ENCODE measurements at places on chromosomes 4 and X.
A peak's percentile ranks its signal among the peaks of the same experiment; 100 is the strongest.

DNA sequence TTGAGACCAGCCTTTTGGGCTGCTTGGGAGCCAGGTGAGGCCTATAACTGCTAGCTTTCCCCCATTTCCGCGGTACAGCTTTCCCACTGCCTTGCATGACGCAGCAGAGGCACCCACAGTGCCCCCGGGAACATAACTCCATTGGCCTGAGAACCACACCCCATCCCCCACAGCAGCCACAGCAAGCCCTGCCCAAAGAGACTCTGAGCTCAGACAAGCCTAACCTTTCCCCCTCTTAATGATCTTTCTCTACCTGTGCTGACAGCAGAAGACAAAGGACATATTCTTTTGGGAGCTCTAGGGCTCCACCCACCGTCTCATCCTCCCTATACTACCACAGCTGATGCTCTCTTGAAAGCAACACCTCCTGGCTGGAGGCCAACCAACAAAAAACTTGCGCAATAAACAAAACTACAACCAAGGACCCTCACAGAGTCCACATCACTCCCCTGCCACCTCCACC lies 114.8 kb downstream of the FANCB start:
- no peak for DNase-seq

- DNase-seq: peak; percentile 26
Observed at GRCh38 chrX:31136144-31136611, 64.3 kb upstream of the FTHL17 start.

- DNase-seq: peak; percentile 11
Observed at GRCh38 chr4:124541652-124542420, 170.7 kb downstream of the ANKRD50 start.

GRCh38 chr4:117134386-117134785 lies 49.0 kb upstream of the TRAM1L1 start:
- DNase-seq: peak; percentile 87

DNA sequence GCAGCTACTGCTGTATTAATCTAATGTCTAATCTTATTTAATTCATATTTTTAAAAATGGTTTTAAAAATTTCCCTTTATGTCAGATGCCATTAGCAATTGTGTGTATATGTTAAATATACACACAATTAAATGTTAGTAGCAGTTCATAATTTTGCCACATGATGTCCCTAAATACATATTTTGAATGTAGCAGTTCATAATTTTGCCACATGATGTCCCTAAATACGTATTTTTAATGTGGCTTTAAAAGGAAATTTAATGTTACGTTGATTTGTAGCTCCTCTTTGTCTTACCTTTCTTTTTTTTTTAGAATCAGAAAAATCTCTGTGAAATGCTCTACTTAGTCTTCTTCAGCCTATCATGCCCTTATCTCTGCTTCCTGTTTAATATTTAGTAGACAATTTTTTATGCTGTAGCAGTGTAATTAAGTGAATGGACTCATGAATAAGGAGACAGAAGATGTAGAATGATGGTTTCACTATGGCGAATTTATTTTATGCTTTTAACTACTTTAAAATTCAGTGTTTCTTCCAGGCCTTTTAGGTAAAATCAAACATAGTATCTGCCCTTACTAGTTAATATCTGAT lies 26.1 kb downstream of the RBM46 start:
- peak; percentile 85 for DNase-seq

GRCh38 chr4:161188578-161188977 lies 975.2 kb downstream of the FSTL5 start:
- DNase-seq: no peak

DNA sequence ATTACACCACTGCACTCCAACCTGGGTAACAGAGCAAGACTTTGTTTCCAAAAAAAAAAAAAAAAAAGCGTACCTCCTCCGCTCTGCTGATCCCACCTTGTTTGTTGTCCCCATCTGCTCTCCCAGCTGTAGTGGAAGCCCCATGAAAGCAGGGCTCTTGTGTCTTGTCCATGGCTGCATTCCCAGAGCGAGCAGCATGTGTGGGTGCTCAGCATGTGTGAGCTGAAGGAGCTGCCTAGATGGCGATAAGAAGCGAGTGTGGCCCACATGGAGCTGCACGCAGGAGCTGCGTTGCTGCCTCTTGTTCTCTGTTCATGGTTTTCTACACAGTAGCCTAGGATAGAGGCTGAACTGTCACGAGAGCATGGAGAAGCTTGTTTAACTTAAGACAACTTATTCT lies 12.4 kb downstream of the NSD2 start:
- DNase-seq: no peak

GRCh38 chr4:78768452-78769180 lies 7.5 kb upstream of the BMP2K start:
- DNase-seq: no peak

DNA sequence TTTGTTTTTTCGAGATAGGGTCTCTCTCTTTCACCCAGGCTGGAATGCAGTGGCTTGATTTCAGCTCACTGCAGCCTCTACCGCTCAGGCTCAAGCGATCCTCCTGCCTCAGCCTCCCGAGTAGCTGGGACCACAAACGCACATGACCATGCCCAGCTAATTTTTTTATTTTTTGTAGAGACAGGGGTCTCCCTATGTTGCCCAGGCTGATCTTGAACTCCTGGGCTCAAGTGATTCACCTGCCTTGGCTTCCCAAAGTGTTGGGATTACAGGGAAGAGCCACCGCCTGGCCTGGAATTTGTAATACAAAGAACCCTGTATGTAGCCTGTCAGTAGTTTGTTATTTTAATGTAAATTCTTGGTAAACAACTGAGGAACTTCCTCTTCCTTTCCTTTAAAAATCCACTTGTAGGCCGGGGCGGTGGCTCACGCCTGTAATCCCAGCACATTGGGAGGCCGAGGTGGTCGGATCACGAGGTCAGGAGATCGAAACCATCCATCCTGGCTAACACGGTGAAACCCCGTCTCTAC lies 119.5 kb downstream of the PHKA2 start:
- DNase-seq: no peak

DNA sequence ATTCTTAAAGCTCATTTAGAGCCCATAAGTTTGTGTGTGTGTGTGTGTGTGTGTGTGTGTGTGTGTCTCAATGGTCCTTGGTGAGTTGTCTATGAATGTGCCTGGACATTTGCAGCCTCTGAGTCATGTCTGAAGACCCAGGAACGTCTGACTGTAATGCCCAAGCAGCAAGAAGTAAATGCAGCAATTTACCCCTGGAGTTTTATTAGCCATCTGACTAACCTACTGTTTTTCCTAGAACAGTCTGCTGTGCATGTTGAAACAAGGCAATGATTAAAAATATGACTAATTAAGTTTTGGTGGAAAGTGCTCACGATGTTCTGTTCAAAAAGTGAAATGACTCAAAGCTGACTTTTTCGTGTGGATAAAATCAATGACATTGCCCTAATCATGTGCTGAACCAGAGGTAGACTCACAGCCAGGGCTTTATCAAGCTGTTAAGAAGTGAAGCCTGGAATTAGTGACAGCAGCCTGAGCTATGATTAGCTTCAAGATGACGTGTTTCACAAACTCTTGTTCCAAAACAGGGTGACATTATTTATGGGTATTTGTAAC lies 201.6 kb downstream of the CPE start:
- DNase-seq: no peak

DNA sequence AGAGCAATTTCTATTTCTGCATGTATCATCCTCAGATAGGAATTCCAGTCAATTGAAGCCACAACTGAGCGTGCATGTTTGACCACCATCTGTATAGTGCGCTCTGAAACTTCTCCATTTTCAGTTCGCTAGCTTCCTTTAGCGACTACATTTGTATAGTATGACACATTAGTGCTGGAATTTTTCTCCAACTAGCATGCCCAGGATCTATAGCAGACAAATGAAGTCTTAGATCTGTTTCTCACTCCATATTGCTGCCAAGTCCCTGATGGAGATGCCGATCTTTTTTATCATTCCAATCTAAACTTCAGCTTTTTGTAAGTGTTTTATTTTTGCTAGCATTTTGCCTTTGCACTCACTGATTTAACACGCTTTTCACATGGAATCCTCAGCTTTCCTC lies 774.8 kb upstream of the TENM3 start:
- no peak for DNase-seq

DNA sequence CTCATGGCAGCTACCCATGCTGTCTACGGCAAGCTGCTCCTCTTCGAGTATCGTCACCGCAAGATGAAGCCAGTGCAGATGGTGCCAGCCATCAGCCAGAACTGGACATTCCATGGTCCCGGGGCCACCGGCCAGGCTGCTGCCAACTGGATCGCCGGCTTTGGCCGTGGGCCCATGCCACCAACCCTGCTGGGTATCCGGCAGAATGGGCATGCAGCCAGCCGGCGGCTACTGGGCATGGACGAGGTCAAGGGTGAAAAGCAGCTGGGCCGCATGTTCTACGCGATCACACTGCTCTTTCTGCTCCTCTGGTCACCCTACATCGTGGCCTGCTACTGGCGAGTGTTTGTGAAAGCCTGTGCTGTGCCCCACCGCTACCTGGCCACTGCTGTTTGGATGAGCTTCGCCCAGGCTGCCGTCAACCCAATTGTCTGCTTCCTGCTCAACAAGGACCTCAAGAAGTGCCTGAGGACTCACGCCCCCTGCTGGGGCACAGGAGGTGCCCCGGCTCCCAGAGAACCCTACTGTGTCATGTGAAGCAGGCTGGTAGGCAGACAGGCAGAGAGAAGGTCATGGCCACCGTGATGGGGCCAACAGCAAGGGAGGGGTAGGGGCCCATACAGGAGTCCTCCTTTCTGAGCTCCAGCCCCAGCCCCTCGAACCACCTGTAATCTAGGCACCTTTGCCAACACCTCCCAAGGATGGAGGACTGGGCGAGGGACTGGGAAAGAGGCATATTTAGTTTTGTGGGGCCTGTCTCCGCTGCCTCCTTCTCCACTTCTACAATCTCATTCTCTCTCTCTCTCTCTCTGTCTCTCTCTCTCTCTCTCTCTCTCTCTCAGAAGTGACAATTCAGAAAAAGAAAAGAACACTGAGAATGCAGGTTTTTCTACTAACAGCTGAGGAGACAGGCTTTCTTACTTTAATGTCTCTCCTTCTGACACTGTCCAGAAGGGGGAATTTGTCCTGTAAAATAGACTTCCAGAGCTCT lies 4.7 kb upstream of the TSPYL2 start:
- DNase-seq: peak; percentile 31

- no peak for DNase-seq
Observed at GRCh38 chr4:156228676-156229075, 275.0 kb upstream of the CTSO start.

DNA sequence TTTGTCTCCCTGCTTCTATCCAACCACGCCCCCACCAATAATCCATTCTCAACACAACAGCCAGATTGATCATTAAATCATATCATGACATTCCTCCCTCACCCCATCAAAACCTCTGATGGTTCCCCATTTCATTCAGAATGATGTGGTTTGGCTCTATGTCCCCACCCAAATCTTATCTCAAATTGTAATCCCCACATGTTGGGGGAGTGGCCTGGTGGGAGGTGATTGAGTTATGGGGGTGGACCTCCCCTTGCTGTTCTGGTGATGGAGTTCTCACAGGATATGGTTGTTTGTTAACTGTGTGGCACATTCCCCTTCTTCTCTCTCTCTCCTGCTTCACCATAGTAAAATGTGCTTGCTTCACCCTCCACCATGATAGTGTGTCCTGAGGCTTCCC lies 23.3 kb downstream of the TRMT2B start:
- peak; percentile 58 for DNase-seq

DNA sequence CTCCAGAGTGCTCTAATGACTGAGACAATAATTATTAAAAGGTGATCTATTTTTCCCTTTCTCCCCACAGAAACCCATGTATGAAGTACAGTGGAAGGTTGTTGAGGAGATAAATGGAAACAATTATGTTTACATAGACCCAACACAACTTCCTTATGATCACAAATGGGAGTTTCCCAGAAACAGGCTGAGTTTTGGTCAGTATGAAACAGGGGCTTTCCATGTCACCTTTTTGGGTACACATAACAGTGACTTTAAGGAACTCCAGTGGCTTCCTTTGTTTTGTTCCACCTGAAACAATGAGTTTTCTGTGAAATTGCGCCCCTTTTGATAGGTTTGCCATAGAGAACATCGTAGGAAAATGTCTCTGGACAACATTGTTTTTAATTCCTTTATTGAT lies 69.6 kb downstream of the KIT start:
- DNase-seq: no peak

- peak; percentile 66 for DNase-seq
Observed at GRCh38 chrX:56726605-56727004, 2.4 kb upstream of the NBDY start.

- DNase-seq: peak; percentile 77
Observed at GRCh38 chr4:112234952-112235609, 3.5 kb downstream of the AP1AR start.

DNA sequence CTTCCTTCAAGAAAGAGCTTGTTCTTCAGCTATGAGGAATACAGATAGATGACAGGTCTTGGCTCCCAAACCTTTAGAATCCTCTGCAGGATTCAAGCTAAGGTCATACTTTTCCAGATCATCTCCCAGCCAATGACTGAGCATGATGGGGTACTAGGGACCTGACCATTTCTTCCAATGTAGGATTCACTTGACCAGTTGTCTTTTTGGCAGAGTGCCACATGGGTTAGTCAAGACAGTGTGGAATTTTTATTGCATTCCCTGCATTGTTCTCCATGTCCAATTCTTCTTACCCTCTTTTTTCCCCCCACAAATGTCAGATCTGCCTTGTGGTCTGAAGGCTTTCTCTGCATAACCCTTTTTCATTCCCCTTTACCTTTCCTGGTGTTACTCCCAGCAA lies 99.5 kb downstream of the CCSER1 start:
- no peak for DNase-seq

GRCh38 chr4:110514889-110515479 lies 39.0 kb downstream of the ENPEP start:
- DNase-seq: peak; percentile 81

DNA sequence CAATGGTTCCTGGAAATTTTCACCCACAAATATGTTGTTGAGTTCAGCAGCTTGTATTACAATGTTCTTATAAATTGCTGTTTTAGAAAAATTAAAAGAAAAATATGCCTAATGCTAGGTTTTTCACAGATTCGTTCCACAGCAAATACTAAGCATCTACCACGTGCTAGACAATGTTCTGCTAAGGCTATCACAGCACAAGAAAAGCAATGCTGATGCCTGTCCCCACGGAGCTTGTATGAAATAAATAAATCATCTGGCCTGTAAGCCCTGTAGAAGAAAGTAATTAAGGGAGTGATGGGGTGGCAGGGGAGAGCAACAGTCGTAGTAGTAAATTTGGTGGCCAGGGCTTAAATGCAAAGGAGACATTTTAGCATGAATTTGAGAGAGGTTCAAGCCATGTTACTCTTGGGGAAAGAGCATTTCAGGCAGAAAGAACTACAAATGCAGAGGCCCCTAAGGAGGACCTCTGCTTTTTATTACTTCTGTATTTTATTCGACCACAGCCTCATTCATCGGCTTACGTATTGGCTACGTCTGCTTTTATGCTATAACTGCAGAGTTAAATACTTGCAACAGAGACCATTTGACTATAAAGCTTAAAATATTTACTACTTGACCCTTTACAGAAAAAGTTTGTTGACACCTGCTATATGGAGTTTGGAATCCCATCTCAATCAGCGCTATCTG lies 36.3 kb downstream of the ARAP2 start:
- no peak for DNase-seq

- DNase-seq: peak; percentile 88
Observed at GRCh38 chr4:163484906-163485305, 9.6 kb upstream of the TMA16 start.
